ENCODE measurements at places on chromosomes 11 and 22. TPM values are rescaled to one million over a fixed set of nuclear protein-coding genes. Genes with fewer than 3 reads are reported as not detected.

DNA sequence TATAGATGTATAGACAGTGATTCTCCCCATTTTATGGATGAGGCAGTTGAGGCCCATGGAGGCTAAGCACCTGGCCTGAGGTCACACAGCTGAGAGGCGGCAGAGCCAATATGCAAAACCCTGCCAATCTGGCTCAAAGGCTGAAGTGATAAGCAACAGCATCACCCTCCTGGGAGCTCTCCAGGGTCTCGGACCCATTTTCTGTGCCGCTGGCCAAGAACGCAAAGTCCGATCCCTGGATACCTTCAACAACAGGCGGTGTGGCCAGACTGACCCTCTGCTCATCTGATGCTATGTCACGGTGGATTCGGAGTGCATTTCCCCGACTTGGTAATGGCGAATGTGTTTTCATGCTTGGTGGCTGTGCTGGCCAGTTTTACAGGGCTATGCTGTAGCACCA is 595.0 kb downstream of the TBC1D22A start:
- H3K4me1 ChIP-seq, result no peaks in the 10 kb centered on the region
- H3K4me3 ChIP-seq, result no peak overlapping the region
- H3K36me3 ChIP-seq, result no peaks in the 10 kb centered on the region
- H3K27ac ChIP-seq, result no peak overlapping the region
- H3K27me3 ChIP-seq, result no peaks in the 10 kb centered on the region
- peak; percentile 19 for DNase-seq

GRCh38 chr11:114762408-114762807 is 84.1 kb downstream of the NXPE2 start:
- H3K27ac ChIP-seq, result no peak overlapping the region
- H3K4me1 ChIP-seq, result no peaks in the 10 kb centered on the region
- no peaks in the 10 kb centered on the region for H3K36me3 ChIP-seq
- H3K4me3 ChIP-seq, result no peak overlapping the region
- DNase-seq, result peak; percentile 78
- peaks cover 15% of the 10 kb centered on the region for H3K27me3 ChIP-seq

DNA sequence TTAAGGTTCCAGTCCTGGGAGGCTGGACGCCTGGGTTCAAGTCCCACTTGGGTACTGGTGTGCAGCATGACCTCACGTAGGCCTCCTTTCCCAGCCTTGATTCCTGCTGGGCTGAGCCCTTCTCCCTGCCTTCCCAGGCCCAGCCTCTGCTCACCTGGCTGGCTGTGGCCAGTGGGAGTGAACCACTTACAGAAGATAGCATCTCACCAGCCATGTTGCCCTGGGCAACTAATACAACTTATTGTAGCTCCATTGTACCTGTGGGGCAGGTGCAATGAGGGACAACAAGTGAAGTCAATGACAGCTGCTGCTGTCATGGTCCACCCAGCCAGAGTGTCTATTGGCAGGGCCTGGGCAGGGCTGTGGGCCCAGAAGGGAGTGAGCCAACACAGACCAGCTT is 48.4 kb upstream of the MPEG1 start:
- no peaks in the 10 kb centered on the region for H3K27me3 ChIP-seq
- no peak overlapping the region for H3K27ac ChIP-seq
- H3K4me1 ChIP-seq, result no peaks in the 10 kb centered on the region

- H3K36me3 ChIP-seq, result no peaks in the 10 kb centered on the region
- peaks cover 12% of the 10 kb centered on the region for H3K4me1 ChIP-seq
- no peak overlapping the region for H3K27ac ChIP-seq
- no peak for DNase-seq
Measured at GRCh38 chr11:68142028-68142412, 20.8 kb upstream of the CHKA start.

GRCh38 chr11:66868726-66869566 is 12.1 kb downstream of the LRFN4 start:
- no peak overlapping the region for H3K4me3 ChIP-seq
- no peaks in the 10 kb centered on the region for H3K36me3 ChIP-seq
- H3K4me1 ChIP-seq, result peaks cover 5% of the 10 kb centered on the region
- DNase-seq, result no peak

CD3D gene
- not detected for total RNA-seq

TMPRSS4 gene
- 0.66 TPM for total RNA-seq

C11orf71 gene
- 7.1 TPM for total RNA-seq

Measured in mesothelial cell of epicardium (in vitro differentiated cells).